ENCODE measurements at places on chromosomes 2 and 18.

DNA sequence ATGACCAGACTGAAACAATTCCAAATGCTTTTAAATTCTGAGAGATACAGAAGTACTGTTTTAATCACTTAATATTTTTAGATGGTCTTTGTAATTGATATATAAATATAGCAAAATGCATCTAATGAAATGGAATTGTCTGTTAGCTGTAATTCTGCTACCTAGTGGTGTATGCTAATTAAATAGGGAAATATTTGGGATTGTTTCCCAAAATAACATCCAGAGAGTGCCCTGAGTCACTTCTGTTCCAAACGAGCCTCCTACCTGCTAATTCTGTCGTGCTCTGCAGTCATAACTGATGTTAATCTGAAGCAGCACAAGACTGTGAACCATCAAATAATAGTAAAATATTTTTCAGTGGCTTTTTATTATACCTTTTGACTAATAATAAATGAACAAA is 71.4 kb upstream of the NOSTRIN start:
- no peak for DNase-seq

DNA sequence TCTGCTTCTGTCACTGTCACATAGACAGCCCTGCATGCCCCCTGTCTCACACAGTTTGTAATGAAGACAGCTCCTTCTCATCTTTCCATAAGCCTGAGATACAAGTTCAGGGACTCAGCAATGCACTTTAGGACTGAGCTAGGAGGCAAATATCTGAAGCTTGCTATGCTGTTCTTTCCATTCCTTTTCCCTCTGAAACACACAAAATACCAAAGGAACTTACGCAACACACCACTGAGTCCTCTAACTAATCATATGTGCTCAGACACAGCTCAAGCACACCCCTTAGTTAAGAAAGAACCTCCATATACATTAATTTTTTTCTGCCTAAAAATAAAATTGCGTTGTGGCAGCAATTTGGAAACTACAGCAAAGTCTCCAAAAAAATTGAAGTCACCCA is 17.9 kb downstream of the SERPINB8 start:
- no peak for DNase-seq

DNA sequence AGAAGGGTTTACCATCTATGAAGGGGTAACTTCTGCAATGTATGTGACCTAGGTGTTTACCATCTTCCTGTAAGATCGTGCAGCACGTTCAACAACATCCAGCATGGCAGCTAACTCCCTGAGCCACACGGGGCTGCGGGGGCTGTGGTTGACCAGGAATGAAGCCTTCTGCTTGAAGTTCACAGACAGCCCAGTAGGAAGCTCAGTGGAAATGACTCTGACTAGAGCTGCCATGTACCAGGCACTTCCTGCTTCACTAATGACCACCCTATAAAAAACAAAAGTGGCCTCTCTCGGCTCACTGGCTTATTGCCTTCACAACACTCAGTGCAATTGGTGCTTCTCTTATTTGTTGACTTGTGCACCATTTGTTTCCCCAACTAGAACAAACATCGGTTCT is 99.7 kb upstream of the SMAD7 start:
- DNase-seq: no peak

DNA sequence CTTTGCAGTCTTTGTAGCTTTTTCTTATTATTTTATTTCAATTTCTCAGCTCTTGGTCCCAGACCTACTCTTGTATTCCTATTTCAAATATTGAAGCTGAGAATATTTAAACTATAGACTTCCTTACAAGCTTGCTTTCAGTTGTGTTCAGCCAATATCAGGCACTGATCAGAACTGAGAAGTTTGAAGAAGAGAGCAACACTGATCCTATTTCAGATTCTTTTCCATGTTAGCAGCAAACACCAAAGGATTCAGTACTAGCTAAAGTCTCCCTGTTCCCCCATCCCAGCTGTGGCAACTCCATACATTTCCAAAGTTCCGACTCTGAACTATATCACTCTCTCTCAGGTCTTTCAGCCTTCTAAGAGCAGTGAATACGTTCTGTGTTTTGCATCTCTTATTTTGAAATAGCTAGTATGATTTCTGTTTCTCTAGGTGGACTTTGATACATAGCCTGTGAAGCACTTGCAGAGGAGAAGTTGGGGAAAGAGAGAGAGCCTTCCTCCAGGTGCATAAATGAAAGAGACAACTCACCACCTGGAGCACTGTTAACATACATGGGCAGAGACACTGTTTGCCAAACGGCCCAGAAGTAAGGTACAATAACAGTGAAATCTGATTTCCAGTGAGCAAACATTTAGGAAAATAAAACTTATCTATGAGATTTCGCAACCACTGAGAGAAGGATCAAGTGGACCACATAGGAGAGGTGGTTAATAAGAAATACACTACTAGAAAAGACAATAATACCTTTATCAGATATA is 135.0 kb upstream of the ZNF804A start:
- no peak for DNase-seq

DNA sequence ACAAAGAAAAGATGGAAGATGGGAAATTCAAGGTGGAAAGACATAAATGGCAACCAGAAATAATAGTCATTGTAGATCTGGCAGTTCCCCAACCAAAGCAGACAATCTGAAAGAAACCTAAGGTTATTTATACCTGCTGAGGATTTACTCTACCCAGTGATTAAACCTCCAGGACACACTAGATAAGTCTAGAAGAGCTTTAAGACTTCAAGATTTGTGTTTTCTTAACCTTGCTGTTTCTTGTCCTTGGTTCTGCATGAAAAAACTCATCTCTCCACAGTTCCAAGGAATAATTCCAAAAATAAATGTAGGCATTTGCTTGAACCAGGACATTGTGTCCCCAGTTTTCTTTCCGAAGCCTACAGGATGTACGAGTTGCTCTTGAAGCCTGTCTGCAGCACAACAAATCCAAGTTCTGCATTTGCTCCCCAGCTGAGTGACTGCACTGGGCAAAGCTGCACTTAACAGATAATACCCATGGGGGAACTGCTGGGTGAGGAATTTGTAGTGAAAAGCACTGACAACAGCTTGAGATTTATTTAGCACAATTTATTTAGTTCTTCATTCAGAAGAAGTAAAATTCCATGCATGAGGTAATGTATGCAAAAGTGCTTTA is 19.8 kb downstream of the DTNA start:
- no peak for DNase-seq

DNA sequence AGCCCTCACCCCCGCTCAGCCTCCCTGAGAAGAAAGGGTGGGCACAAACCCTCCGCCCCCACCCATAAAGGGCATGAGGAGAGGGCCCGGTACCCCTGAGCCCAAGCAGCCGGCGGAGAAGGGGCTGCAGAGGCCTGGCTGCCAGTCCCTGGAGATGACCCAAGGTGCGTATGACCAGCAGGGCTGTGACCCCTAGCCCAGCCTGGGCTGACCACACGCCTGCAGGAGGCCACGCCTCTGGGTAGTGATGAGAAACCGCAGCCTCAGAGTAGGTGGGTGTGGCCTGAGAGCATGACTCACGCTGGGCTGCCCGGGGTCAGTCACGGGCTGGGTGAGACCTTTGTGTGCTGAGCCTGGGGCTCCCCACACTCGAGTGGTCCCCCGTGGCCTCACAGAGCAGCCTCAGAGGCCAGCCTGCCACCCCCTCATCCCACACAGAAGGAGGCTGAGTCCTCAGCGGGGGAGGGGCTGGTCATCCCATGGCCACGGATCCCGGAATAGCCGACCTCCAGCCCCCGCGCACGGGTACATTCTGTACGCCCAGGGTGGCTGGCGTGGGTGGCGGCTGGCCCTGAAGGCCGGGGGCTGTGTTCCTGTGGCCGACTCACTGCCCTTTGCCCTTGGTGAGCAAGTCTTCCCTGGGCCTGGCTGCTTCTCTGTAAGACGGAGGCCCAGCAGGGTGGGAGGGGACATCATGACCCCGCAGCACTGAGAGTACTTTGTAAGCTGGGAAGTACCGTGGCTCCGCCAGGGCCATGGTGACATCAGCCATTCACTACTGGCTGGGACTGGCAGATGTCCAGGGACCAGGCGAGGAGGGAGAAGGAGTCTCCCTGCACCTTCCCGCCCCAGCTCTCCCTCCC is 110.8 kb upstream of the OTOS start:
- peak; percentile 60 for DNase-seq

GRCh38 chr2:32841931-32842898 is 104.5 kb upstream of the LTBP1 start:
- DNase-seq: no peak

GRCh38 chr2:96848264-96848663 is 4.4 kb upstream of the ANKRD23 start:
- DNase-seq: peak; percentile 36

DNA sequence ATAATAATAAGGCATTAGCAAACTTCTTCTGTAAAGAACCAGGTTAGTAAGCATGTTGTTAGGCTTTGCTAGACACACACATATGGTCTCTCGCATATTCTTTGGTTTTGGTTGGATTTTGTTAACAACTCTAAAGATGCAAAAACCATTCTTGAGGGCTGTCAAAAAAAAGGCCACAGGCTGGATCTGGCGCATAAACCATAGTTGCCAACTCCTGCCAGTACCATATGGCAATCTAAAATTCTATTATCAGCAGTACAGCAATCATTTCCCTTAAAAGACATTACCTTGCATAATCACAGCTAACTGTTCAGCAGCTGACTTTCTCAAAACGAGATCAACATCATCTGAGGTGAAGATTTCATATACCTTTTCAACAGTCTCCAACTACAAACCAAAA is 63.5 kb downstream of the RTTN start:
- DNase-seq: no peak

DNA sequence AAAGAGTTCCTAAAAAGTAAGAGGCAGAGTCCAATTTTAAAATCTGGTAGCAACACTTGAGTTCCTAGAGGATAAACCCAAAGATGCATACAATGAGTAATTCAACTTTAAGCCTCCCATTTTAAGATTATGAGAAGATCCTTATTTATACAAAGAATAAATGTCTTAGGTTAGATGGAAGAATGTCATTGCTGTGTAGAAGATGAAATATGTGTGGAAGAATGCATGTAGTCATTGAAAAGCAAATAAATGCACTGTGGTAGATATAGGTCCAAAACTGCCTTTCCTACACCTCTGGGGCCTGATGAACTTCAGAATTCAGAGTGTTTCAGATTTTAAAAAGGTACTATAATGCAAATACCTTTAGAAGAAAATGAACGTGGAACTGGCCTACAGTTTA is 58.7 kb upstream of the LRP1B start:
- no peak for DNase-seq

Measured in RPMI8226 (cell line).